Fibroblast of villous mesenchyme (primary cell): ENCODE measurements at places on chromosomes 7 and 10. TPM values are rescaled to one million over a fixed set of nuclear protein-coding genes. Genes with fewer than 3 reads are reported as not detected.
A peak's percentile ranks its signal among the peaks of the same experiment; 100 is the strongest.

- DNase-seq = peak; percentile 100
Measured at GRCh38 chr7:5423976-5424748, 528 bp upstream of the TNRC18 start.

DNA sequence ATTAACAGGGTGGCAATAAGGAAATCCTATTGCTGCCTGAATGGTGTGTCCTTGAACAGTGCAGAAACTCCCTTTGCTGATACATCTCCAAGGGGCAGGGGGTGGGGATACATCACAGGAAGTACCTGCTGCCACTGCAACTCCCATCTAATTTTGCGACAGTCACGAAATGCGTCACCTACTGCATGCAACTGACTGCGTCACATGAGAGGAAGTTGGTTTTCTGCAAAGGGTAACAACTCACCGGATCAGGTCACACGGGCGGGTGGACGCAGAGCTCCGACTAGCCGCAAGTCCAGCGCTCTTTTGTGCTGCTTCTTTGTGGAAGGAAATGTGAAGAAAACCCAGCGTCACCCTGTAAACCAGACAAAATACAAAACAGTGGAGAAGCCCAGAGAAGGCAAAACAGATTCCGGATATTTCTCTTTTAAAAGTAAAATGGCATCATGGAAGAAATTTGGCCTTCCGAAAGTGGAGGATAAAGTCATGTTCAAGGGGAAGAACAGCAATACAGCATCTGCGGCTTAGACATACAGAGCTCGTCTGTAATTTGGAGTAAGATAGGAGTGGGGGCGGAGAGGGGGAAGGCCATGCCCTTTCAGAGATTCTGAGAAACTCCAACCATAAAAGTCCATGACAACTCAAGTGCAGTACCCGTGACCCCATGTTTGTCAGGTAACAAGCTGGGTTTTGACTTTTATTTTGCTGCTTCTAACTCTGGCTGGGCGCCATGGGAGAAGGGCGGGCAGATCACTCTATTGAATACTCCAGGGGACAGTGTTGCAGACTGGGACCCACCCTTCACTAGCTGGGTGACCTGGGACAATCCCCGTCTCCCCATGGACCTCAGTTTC is 32.3 kb upstream of the PLEKHS1 start:
- DNase-seq = no peak

DNA sequence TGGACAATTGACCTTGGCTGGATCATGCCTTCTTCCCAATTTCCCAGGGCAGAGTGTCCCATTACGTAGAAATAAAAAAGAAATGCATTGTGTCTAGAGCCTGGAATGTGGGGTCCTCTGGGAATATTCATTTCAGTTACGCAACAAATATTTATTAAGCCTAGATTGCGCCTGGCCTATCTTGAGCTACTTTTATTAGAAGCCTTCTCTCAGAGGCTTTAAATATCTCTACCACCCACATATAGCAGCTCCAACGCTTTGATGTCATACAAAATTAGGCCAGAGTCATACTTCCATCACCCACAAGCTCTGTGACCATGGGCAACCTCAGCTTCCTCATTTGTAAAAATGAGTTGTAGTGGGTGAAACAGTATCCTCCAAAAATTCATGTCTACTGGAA is 24.9 kb upstream of the CARD11 start:
- DNase-seq = no peak

- no peak for DNase-seq
Measured at GRCh38 chr10:115921795-115922194, 351.2 kb downstream of the GFRA1 start.

- DNase-seq = no peak
Measured at GRCh38 chr7:1321411-1322239, 89.0 kb downstream of the UNCX start.

DNA sequence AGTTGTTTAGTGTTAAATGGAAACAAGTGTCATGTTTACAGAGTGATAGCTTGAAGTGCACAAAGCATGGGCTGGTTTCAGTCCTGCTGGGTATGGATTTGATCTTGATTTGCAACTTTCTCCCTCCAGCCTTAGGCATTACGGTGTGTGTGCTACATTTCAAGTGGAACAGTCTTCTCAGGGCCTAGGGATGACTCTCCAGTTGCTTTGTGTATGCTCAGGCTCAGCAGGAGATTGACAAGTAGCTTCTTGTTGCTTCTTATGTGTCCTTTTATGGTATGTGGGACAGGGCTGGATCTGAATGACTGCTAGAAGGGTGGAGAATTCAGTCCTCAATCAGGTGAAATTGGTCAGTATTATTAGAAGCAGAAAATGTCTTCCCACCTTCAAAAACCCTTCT is 51.3 kb upstream of the PLEKHA1 start:
- no peak for DNase-seq

- peak; percentile 2 for DNase-seq
Measured at GRCh38 chr7:29345590-29345989, 151.0 kb downstream of the CHN2 start.

DNA sequence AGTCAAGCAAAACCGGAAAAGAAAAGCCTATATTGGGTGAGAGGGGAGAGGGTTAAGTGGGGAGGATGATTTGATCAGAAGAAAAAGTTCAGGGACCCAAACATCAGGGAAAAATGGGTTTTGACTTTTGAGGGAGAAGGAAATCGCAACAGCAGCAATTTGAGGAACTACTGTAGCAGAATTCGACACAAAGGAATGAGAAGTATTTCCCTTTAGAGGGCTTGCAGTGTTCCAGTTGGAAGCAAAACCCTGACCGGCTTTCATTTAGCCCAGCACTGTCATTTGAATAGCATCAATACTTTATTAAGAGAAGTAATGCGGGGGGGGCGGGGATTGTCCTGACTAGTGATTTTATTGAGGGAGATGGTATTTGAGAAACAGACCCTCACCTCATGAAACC is 37.2 kb upstream of the GATA3 start:
- no peak for DNase-seq

GRCh38 chr10:73871295-73872189 is 2.8 kb downstream of the CAMK2G start:
- DNase-seq = no peak

ADAM12 gene
- 22.5 and 129 TPM in 2 replicates for total RNA-seq

GDF10 gene
- not detected in 2 replicates for total RNA-seq

- DNase-seq = no peak
Measured at GRCh38 chr7:116686812-116687419, 14.9 kb downstream of the MET start.

PTPRE gene
- total RNA-seq = 10.3 and 11.2 TPM in 2 replicates

GRCh38 chr7:17815318-17815717 is 125.0 kb downstream of the SNX13 start:
- peak; percentile 44 for DNase-seq

LAMB1 gene
- 438 and 483 TPM in 2 replicates for total RNA-seq
